ENCODE measurements at places on chromosomes 13 and 19.

- no peak for DNase-seq
Observed at GRCh38 chr19:13104848-13105711, 2.4 kb upstream of the LYL1 start.

- no peak for DNase-seq
Observed at GRCh38 chr13:31894931-31895330, 136.6 kb upstream of the FRY start.

DNA sequence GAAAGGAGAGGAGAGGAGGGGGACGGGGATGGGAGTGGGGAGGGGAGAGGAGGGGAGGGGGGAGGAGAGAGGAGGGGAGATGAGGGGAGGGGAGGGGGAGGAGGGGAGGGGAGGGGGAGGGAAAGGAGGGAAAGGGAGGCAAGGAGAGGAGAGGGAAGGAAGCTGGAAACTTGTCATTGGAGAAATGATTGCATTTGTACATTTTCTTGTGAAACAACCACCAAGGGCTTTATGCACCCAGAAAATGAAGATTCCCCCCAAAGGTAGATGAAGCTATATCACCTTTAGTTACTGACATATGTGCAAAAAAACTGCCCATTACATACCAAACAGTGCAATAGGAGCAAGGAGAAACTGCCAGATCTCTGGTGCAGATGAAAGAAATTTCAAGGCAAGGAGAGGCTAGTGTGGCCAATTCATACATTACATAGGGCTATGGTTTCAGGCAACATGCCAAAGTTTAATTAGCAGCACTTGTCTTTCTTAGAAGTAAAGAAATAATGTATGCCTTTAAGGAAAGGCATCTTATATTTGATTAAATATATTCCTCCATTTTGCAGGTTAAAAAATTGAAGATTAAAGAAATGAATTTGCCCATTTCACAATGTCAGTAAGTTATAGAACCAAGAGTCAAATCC lies 49.5 kb upstream of the STK24 start:
- no peak for DNase-seq

DNA sequence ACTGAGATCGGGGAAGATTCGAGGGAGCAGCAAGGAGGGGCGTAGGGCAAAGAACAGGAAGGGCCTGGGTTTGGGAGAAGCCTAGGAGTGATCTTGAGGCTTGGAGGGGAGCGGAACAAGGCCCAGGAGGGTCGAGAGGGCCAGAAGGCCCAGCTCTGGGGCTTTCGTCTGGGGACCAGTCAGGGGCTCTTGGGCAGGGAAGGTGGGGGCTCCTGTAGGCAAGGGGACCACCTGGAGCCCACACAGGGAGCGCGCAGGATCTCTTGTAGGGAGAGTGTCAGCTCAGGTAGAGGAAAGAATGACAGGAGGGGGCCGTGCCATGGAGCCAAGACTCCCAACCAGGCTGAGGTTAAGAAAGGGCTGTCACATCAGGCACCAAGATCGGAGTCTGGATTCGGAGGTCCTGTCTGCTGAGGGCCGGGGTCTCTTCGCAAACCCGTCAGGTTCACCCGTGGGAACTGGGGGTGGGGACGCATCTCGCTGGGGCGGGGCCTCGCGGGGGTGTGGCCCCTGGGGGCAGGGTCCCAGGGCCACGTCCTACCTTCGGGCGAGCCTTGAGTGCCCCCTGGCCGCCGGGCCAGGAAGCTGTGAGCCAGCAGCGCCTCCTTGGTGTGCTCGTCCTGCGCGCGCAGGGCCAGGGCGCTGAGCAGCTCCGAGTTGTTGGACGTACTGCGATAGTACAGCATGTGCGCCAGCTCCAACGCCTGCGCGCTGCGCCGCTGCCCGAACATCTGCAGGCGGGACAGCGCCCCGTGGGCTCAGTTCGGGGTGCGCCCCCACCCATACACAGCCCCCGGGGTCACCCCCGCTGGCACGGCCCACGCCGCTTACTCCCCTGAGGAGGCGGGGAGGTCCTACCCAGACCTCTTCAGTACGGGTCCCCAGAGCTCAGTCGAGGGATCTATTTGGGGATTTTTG lies 8.4 kb downstream of the EMP3 start:
- peak; percentile 37 for DNase-seq

- DNase-seq = no peak
Observed at GRCh38 chr19:56547535-56547934, 8.8 kb downstream of the ZFP28 start.

DNA sequence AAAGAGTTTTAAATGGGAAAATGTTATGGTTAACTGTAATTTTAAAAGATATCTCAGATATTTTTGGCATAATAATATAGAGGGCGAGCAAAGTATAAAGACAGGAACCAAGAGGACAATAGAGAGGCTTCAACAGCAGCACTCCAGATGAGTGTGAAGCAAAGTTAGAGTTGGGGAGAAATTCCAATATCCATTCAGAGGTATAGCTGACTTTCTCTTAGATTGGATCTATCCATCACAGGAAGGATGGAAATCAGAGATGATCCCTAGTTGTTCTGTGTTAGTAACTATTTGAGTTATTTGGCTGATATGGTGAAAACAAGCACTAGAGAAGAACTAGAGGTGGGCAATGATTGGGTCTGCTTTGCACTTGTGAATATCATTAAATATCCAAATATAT lies 786.0 kb upstream of the KLHL1 start:
- DNase-seq = no peak

DNA sequence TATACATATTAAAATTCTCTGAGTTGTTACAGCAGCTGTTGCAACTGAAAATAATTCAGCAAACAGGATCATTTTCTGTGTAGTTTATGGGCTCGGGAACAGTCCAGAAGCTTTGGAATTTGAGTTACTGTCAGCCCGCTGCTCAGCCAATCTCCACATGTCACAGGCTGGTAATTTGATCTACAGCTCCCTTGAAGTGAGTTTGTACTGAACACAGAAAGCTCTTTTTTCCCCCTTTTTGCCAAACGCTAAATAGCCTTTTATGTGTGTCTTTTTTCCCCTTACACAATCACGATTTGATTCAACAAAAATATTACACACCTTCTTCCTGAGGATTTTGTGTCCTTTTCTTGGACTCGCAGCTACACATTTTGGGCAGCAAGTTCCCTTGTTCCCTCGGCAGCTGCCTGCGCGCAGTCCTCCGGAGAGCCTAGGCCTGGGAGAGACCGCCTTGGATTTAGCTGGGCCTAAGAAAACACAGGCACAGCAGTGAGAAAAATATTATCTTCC lies 371.4 kb downstream of the KCNRG start:
- peak; percentile 52 for DNase-seq

GRCh38 chr19:28044477-28044876 lies 1168.5 kb downstream of the UQCRFS1 start:
- DNase-seq = no peak

DNA sequence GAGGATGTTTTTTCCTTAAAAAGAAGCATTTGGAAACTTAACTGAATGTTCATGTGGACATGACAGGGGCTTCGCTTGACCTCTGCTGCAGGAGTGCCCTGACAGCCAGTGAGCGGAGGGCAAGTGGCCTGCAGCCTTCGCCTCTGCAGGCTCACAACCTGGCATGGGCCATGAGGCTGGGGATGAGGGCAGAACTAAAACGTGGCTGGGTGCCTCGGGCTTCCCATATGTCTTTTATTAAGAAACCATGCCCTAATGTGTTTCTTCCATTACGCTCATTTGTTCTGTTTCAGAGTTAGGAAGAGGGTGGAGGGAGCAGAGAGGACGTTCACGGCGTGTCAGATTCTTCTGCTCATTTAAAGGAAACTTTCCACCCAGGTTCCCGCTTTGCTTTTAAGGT lies 2.9 kb downstream of the ARHGEF7 start:
- DNase-seq = no peak

DNA sequence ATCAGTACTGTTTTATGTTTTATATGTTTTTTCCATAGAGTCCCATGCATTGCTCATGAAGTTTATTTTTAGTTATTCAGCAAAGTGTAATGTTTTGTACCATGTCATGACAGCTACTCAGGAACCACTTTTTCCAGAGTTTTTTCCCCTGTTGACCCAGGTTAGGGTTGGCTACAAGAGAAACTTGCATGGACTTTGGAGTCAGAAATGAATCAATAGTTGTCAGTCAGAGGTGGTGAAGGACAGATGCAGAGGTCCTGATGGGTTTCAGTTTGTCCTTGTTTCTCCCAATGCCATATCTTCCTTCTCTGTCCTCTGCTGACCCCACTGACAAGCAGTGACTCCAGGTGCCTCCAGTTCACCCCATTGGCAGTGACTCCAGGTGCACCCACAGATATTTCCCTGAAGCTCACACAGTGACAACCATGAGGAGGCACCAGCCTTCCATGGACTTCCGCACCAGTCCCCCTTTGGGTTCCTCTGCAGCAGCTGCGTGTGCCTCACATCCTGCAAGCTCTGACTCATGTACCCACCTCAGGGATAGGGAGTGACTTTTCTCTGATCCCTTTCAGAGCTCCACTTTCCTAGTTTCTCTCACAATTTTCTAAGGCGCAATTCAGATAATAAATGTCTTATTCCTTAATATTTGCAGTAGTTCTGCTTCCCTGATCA lies 92.1 kb downstream of the AKAP11 start:
- DNase-seq = no peak

DNA sequence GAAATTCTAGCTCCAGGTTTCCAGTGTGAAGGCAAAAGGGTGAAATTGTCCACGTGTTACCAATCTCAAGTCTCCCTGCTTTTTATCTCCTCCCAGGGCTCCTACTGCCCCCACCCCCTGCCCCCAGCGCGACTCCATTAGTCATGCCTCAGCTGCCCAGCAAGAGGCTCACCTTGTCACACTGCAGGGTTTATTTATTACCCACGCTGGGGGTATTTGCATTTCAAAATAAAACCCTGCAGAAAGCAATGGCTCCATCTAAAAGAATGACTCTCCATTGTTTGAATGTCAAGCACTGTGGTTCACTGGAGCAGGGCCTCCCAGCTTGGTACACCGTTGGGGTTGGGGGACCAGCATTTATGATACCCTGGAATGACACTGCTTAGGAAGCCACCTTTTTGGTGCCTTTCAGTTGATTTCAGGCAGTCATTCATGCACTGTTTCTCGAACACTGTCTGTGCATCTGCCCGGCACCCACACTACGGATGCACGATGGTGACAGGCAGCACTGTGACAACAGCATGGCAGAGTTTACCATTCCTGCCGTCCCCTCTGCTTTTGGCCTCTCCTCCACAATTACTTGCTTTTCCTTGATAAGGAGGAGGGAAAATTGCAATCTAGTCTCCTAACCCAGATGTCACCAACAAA lies 9.9 kb upstream of the POP4 start:
- DNase-seq = no peak

DNA sequence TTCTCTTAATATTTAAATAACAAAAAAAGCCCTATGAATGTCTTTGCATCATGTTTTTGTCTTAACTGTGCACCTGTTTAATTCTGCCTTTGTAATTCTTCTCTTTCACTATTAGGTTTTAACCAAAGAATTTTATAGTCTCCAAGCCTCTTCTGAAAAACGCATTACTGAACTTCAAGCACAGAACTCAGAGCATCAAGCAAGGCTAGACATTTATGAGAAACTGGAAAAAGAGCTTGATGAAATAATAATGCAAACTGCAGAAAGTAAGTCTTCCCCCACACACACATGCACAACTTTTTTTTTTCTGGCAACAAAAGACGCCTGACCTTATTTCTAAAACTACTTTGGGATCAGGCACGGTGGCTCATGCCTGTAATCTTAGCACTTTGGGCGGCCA lies 126.5 kb downstream of the PIBF1 start:
- no peak for DNase-seq

DNA sequence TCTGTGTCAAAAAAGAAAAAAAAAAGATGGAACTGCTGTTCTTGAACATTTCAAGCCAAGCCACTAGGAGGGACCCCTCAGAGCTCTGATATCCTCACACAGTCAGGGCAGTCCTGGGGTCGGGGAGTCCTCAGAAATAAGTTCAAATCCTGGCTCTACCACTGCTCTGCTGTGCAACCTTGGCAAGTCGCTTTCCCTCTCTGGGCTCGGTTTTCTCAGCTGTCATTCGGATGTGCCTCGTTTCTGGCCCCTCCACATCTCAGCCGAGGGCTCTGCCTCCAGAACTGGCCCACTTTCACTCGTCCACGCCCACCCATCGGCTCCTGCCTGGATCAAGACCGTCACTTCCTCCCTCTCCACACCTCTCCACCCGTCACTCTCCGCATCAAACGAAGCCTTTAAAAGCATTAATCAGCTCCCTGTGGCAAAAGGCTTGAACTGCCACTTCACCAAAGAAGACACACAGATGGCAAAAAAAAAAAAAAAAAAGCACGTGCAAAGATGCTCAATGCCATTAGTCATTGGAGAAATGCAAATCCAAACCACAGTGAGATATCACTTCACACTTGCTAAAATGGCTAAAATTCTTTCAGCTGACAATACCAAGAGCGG lies 7.4 kb upstream of the ZNRF4 start:
- no peak for DNase-seq

- DNase-seq = no peak
Observed at GRCh38 chr19:44924243-44924725, 9.9 kb downstream of the APOC1 start.

- no peak for DNase-seq
Observed at GRCh38 chr13:108985166-108985565, 355.8 kb downstream of the MYO16 start.

DNA sequence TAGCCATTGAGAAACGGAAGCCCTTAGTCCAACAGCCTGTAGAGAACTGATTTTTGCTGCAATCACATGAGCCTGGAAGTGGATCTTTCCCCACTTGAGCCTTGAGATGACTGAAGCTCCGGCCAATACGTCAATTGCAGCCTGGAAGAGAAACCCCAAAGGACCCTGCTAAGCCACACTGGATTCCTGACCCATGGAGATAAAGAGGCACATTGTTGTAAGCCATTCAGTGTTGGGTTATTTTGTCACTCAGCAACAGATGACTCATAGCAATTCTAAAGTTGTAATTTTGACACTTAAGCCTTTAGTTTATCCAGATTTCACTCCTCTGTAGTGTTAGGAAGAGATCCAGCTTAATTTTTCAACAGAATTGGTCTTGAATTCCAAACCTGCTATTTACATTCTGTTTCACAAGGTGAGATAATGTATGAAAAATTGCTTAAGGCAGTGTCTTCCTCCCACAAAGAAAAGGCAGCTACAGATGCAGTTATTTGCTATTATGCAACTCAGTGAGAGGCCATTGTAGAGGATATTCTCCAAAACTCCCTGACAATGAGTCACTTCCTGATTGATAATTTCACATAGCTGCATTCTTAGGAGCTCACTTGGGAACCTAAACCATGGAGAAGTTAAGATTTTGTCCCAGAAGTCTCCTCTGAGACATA lies 59.4 kb upstream of the TSHZ3 start:
- peak; percentile 57 for DNase-seq

GRCh38 chr19:51091895-51092873 lies 9.5 kb upstream of the KLK14 start:
- no peak for DNase-seq

- DNase-seq = no peak
Observed at GRCh38 chr13:75960538-75960994, 324.4 kb downstream of the LMO7 start.

Measured in BJ (cell line).